ENCODE measurements at places on chromosomes 16 and 17. TPM values are rescaled to one million over a fixed set of nuclear protein-coding genes. Genes with fewer than 3 reads are reported as not detected.

GLG1 gene
- 74.1 TPM for total RNA-seq

OR1F1 gene
- not detected for total RNA-seq

ITGB3 gene
- not detected for total RNA-seq

DNA sequence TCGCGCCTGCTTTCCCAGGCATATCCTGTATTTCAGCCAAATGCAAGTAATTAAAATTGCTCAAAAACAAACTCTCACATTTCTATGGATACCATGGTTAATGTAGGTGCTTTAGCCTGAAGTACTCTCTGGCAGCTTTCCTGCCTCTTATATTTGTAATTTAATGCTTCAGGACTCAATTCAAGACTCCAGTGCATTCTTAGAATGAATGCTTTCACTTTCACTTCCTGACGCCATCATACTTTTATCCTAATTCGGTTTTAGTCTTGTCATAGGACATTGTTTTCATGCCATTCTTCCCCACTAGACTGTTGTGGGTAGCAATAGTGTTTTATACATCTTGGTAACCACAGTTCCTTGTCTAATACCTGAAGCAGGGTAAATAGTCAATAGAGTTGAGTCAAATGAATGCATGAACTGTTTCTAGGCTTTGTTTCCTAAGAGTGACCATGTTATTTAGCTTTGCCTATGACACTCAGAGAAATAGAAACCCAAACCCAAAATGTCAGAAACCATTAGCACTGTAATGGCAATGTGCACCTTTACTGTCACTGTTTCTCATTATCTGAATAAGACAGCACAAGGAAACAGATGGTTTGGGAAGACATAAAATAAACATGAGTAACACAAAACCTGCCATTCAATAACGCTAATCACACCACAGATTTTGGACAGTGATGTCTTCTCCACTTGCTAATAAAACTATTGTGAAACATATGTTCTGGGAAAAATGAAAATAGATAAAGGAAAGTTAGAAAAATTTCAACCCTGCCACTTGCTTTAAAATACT lies 705.5 kb downstream of the CDH11 start:
- peak; percentile 43 for ATAC-seq

- no peak for ATAC-seq
Measured at GRCh38 chr17:71765437-71765836, 355.4 kb upstream of the SOX9 start.

DNA sequence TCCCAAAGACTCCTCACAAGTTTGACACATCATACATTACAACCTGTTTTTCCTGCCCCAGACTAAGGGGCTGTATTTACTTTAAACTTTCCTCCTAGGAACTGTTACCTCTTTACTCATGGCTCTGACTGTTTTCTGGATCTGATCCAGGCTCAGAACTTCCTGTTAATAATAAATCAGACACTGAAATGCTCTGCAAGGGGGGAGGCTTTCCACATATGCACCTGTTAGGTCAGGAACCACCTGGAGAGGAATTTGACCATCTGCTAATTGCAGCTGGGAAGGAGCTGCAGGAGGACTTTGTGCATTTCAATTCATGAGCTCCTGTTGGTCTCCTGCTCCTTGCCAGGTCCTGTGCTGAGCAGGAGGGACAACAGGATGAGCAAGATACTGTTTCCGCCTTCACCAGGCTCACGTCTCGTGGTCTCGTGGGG lies 476.9 kb upstream of the CDH5 start:
- ATAC-seq = no peak
